ENCODE measurements at places on chromosomes 3 and 15.

- no peak for DNase-seq
Measured at GRCh38 chr3:196519718-196520082, 4.6 kb upstream of the SMCO1 start.

GRCh38 chr3:170848292-170848917, 21.6 kb downstream of the RPL22L1 start:
- no peak for DNase-seq

DNA sequence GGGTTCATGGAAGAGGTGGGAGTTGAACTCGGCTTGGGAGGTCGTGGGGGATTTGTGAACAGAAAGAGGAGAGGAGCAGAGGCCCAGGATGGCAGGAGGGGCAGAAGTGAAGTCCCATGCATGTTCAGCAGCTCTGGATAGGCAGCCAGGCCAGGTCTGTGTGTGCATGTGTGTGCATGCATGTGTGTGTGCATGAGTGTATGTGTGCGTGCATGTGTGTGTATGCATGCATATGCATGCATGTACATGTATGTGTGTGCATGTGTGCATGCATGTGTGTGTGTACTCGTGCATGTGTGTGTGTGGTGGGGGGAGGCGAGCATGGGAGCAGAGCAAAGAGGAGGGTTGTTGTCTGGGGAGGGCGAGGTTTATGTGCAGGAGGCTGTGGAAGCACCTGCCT, 178.4 kb downstream of the RPLP1 start:
- no peak for DNase-seq

GRCh38 chr15:75544359-75544758, 34.8 kb downstream of the PTPN9 start:
- no peak for DNase-seq

DNA sequence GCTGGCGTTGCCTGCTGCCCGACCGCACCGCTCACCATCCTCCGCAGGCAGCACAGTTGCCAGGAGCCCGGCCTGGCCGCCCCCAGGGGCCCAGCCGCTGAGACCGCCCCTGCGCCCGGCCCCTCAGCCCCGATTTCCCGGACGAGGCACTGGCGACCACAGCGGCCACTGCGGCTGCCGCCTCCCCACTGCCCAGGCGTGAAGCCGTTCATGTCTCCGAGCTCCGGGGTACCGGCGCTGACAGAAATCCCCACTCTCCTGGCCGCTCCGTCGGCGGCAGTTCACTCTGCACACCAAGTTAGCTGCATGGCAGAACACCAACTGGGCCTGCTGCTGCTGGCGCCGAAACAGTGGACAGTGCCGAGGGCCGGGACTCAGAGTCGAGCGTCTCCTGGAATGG, 8.5 kb downstream of the SELENOT start:
- DNase-seq: no peak

- DNase-seq: no peak
Measured at GRCh38 chr15:43314171-43314570, 16.2 kb downstream of the LCMT2 start.

DNA sequence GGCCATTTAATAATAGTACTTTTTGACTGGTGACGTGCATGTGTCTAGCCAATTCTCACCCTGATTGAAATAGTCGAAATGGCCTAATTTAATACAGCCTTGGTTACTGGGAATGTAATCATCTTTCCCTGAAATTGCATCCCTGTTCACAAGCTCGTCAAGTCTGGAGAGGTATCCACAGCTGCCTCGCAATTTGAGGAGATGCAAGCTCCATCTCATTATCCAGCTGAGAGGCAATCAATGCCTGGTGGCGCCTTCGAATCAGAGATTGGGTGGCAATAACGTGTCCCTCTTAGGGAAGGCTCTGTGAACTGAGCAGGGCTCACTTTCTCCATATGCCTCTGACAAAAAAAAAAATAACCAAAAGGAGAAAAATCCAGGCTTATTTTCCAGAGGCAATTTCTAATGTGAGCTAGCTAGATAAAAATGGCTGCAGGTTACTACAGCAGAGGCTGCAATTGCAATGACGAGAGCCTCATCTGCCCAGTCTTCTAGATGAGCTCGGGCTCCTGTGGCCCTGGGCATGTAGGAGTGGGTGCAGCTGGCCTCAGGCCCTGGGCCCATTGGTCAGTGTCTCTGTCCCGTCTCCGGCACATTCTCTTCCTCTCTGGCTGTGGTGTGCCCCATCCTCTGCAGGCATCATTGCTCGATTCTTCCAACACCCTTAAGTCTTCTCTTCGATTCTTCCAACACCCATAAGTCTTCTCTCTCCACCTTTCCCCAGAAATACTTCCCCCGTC, 487.5 kb downstream of the GABRG3 start:
- DNase-seq: no peak

DNA sequence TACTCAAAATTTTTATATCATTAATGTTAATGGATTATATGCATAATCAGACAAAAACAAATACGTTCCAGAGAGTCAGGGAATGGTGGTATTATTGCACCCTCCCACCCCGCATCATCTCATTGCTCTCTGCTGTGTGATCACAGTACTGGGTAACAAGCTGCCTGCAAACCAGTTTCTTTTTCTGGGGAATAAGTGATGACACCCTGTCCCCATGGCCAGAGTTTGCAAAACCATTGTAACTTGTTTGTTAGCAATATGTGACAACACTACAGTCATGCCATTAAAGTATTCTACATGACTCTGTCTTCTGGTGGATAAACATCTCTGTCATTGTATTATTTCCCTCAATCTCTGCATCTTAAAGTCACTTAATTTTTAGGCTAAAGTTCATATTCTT, 39.5 kb downstream of the ZBTB38 start:
- DNase-seq: no peak

- no peak for DNase-seq
Measured at GRCh38 chr3:31408720-31409119, 124.0 kb upstream of the STT3B start.

DNA sequence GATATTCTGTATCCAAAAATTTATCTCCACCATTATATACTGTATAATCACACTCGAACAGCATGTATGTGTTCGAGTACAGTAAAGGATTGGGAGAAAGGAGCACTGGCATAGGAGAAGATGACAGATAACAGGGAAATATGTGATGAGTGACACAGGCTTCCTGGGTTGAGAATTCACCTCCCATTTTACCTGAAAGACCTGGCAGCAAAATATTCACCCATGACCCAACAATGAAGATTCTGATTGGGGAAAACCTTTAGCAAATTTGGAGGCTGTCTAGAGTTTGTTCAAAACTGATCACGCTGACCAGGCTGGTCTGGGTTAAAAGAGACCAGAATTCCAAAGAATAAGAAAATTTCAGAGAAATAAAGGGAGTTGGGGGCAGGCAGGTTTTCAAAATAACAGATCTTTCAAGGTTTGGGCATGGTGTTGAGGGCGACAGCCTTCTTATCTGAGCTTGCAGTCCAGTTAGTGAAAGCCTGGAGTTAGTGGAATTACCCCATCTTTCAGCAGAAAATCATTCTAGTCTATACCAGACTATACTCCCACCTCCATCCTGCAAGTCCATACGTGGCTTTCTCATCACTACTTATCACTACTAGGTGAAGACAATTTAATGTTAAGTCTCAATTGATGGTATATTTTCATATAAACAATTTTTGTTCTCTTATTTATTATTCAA, 42.8 kb upstream of the RSL24D1 start:
- no peak for DNase-seq

DNA sequence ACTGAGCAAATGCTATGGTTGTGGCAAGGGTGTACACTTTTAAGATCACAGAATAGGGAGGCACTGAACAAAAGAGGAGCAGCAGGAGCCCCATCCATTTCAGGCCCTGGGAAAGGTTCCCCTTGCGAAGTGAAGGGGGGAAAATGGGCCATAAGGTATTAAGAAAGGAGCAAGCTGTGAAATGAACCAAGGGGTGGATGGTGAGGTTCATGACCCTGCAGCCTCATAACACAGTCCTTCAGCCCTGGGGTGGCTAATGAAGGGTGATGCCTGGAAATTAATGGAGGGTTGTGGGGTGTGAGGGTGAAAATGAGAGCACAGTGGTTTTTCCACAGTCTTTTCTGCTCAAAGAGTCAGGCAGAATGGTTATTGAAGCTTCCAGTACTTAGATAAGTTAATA, 150.1 kb downstream of the PDZRN3 start:
- DNase-seq: no peak

- DNase-seq: no peak
Measured at GRCh38 chr15:88512601-88513000, 33.9 kb downstream of the DET1 start.

- DNase-seq: no peak
Measured at GRCh38 chr3:134809427-134810051, 14.5 kb downstream of the EPHB1 start.

DNA sequence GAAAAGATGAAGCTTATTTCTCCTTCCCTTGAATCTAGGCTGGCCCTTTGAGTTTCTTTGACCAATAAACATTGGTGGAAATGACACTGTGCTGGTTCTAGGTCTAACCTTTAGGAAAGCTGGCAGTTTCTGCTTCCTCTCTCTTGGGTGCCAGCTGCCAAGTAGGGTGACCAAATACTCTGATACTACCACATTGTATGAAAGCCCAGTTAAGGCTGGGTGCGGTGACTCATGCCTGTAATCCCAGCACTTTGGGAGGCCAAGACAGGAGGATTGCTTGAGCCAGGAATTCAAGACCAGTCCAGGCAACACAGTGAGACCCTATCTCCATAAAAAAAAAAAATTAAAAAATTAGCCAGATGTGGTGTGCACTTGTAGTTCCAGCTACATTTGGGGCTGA, 320.7 kb downstream of the ZNF621 start:
- DNase-seq: no peak

GRCh38 chr3:88589138-88589537, 439.4 kb downstream of the C3orf38 start:
- no peak for DNase-seq

GRCh38 chr3:130480736-130481135, 36.2 kb upstream of the COL6A6 start:
- DNase-seq: peak; percentile 13

GRCh38 chr3:189985948-189986347, 134.7 kb downstream of the P3H2 start:
- no peak for DNase-seq

- DNase-seq: no peak
Measured at GRCh38 chr3:7190095-7190494, 329.2 kb downstream of the GRM7 start.

GRCh38 chr3:143532091-143532490, 316.2 kb downstream of the SLC9A9 start:
- DNase-seq: no peak

DNA sequence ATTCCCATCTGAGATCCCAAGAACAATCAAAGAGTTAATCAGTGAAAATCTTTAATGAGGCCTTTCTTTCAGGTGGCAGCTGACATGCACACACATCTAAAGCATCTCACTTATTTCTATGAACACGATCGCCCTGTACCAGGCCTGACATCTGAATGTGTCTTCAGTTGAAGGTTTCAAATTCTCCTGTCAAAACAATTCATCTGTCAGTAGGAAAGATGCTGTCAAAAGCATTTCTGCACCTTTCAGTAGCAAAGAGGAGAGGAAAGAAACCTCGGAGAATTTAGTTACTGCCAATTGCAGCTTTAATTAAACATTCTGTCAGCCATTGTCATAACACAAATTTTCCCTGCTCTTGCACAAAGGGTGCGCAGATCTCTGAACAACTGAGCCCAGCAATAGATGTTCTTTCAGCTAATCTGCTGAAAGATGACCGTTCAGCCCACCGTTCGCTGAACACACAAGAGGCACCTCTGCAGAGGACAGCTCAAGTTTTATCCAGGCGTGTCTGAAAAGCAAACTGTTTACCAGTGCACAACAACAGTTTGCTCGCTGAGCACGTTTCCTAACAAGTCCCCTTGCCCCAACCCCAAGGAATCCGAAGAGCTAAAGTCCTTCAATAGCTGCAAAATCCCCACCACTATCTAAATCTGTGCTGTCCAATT, 34.1 kb downstream of the LRIG1 start:
- no peak for DNase-seq

GRCh38 chr3:30199096-30199759, 407.2 kb upstream of the TGFBR2 start:
- DNase-seq: peak; percentile 35

DNA sequence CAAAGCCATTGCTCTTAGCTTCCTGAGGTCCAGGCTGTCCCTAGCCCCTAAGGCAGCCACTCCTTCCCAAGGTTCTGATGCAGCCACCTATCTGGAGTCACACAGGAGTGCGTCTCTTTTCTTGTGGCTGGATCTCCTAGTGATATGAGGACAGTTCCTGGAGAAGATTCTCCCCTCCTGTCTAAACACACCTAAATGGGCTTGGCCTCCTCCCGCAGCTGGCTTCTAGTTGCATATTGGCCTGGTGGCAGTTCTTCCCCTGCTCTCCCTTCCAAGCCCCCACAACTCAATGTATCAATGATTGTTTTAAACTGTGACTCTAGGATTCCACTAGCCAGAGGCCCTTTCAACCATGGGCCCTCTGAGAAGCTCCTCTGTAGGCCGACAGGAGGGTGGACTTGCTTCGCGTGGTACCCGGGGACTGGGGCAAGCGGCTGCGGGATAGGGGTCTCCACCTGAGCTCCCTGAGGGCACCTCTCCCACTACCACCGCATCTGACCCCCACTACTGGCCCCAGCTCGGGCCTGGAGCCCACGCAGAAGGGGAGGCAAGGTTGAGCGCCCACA, 1.4 kb downstream of the ITGA11 start:
- no peak for DNase-seq

GRCh38 chr3:23950293-23950692, 5.2 kb downstream of the NR1D2 start:
- DNase-seq: no peak

GRCh38 chr15:47514200-47514652, 203.1 kb upstream of the SEMA6D start:
- no peak for DNase-seq

GRCh38 chr15:88139936-88140335, 116.6 kb downstream of the NTRK3 start:
- no peak for DNase-seq

DNA sequence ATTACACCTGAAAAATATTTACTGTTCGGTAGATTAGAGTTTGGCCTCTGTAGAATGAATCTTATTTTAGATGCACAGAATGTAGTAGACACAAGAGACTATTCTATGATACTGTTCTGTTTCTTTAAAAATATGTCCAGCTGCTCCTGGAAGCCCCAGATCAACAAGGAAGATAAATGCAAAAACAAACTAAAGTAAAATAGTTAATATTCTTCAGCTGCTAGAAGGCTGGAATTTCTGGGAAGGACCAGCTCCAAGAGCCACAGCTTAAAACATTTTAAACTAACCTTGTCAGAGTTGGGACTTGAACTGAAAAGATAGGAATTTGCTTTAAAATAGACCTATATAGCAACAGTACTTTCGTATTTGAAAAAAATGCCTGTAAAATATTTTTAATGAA, 277.9 kb downstream of the PTPRG start:
- DNase-seq: no peak

DNA sequence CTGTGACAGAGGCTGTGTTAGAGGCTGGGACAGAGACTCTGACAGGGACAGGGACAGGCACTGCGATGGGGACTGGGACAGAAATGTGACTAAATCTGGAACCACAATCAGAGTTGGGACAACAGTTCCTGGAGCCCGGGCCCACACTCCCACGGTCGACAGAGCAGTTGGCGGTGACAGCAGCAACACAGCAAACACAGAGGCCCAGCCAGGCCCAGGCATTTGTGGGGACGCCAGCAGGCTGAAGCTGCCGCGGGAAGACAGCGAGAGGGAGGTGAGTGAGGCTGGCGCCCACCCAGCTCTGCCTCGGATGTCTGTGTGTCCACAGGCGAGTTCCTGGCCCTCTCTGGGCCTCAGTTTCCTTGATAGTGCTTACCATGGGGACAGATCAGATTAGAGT, 9.3 kb upstream of the HCN4 start:
- no peak for DNase-seq

Measured in left renal cortex interstitium (tissue), 4 donors.